ENCODE measurements at places on chromosomes 16 and 17.

- DNase-seq, result no peak
Measured at GRCh38 chr17:31394544-31394943, 3.1 kb downstream of the RAB11FIP4 start.

- no peak for DNase-seq
Measured at GRCh38 chr17:80453998-80454556, 22.3 kb downstream of the NPTX1 start.

GRCh38 chr16:65667011-65667578 is 545.2 kb upstream of the CDH11 start:
- DNase-seq, result no peak

DNA sequence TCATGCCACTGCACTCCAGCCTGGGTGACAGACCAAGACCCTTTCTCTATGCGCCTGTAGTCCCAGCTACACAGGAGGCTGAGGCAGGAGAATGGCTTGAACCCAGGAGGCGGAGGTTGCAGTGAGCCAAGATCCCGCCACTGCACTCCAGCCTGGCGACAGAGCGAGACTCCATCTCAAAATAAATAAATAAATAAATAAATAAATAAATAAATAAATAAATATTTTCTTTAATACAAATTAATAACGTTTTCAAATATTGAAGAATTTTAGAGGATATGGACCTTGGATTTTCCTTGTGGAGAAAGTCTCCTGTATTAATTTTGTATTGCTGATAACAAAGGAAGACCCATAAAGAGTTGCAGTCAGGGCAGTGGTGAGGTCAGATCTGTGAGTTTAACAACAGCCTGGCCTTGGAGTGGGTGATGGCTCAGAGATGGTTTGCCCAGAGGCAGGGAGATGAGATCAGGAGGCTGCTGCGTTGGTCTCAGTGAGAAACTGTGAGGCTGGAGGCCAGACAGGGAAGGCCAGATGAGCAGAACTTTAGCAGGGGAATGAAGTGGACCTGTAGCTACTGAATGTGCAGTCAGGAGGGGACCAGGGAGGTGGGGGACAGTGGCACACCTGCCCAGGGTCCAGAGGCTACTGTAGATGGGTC is 4.4 kb upstream of the ASGR1 start:
- no peak for DNase-seq

DNA sequence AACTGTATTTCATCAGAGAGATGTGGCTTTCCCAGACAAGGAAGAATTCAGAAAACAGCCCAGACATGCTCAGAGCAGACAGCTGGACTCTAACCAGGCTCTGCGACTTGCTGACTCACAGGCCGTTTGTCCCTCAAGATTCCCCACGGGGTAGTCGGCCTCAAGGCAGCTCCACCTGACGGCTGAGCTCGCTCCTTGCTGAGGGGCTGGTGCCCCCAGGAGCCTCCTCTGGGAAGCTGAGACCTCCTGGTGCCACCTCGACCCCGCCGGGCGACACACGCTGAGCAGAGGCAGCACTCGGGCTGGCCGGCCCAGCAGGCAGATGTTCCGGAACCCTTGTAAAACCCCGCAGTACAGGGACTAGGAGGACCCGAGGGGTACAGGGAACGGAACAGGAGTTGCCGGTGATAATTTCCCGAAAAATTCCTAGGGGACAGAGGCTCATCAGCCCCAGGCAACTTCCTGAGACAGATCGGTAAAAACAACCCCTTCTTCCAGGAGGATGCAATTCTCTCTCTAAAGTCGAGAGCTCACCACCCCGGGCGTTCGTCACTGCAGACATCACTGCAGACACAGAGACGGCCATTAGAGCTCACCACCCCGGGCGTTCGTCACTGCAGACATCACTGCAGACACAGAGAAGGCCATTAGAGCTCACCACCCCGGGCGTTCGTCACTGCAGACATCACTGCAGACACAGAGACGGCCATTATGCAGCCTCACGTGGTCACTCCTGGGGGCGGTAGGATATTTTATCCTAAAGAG is 19.9 kb downstream of the RPH3AL start:
- no peak for DNase-seq

DNA sequence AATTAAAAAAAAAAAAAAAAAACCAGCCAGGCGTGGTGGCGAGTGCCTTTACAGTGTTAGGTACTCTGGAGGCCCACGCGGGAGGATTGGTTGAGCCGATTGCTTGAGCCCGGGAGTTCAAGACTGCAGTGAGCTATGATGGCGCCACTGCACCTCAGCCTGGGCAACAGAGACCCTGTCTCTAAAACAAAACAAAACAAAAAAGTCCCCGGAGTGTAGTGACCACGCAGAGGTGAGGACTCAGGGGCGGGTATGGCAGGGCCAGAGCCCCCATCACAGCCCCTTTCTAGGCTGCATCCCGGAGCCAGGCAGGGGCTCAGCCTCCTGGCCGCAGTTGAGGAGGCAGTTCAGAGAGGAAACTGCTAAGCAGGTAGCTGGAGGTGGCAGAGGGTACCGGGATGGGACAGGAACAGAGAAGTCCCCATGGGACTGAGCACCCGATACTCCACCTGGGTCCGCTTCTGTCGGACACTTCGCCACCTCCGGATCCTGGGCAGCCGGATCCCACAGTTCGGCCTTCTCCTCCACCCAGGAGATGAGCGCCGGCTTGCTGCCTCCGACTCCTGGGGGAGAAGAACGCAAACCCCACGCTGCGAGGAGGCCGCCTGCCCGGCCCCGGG is 800 bp downstream of the ZNF747 start:
- DNase-seq, result no peak

Measured in CD4-positive, alpha-beta memory T cell (primary cell).